ENCODE measurements at places on chromosomes 7 and 10.

DNA sequence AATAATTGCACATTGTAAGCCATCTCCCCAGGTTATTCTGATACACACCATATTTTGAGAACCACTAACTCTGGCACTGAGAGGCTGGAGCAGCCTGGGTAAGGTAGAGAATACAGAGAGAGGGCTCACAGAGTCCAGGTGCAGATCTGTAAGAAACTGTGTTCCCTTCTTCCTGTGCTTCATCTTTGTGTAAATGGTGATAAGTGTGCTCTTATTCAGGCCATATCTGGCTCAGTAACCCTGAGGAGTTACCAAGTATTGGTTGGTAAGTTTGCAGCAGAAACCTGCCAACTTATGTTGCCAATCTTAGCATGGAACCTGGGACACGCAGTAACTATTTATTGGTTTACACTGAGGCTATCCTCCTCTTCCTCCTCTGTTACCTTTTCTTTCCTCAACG, 16.2 kb upstream of the ICA1 start:
- DNase-seq, result no peak

DNA sequence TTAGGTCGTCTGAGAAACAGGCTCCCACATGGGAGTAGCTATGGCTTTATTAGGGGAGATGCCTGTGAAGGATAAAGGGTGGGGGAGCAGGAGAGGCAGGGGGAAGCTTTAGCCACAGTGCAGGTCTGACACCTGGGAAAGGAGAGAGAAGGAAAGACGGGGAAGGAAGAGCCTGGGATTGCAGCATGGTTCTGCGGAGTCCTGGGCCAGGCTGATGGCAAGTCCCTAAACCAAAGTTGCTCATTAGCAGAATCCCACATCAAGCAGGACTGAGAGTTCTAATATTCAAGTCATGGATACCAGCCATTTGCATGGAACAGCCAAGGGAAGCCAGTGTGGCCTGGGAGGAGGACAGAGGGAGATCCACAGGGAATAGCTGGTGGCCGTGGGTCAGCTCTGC, 414.8 kb downstream of the RPS24 start:
- DNase-seq, result no peak

DNA sequence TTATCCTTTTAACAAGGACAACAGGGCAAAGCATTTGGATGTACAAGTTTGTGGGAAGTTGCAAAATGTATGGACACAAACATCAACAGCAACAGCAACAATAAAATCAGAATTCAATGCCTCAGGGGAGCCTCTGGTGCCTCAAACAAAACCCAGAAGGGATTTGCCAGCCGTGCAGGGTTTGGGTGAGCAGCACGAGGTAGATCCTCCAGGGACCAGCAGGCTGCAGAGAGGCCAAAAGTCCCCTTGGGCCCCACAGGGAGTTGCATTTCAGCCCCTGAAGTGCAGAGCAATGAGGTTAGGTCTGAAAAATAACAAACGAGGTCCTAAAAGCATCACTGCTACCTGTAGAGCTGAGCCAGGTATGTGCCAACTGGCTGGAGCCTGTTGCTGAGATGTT, 51.7 kb upstream of the CPXM2 start:
- no peak for DNase-seq

- DNase-seq, result peak; percentile 73
These were observed 338.5 kb downstream of the MDFIC start for GRCh38 chr7:115260381-115260780.

DNA sequence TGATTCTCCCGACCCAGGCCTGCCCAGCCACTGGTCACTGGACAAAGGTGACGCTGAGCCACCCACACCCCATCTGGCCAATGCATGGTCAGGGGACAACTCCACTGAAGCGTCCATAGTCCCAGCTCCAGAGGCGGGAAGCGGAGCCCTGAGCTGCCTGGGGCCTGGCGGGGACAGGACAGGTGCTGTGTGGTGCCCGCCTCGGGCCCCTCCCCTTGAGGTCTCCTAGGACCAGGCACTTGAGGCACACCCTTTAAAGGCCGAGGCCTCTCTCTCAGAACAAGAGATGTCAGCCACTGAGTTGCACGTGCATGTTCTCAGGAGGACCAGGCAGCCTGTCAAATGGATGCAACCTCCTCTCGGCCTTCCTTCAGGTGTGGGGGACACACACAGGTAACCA, 52.5 kb upstream of the PPP2R2D start:
- no peak for DNase-seq

DNA sequence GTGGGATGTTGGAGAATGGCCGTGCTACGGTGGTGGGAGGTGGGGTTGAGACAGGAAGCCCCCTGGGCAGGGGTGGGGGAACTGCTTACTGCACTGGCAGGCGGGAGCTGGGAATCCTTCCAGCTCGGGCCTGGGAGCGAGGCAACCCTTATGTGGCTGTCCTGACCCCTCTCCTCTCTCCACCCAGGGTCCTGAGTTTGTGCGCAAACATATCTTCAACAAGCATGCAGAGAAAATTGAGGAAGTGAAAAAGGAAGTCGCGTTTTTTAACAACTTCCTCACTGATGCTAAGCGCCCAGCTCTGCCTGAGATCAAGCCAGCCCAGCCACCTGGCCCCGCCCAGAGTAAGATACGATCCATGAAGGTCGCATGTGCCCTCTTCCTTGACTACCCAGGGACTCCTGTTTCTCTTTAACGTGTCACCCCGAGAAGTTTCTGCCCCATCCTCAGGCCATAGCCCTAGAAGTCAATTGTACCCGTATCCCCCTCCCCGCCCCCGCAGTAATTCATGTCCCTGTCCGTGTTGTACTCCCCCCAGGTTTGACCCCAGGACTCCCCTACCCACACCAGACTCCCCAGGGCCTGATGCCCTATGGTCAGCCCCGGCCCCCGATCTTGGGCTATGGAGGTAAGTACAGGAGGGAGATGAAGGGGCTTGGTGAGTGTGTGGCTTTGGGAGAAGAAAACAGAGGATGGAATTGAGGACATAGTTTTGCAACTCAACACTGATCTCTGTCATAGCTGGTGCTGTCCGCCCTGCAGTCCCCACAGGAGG, 1.8 kb downstream of the UFSP1 start:
- DNase-seq, result no peak

GRCh38 chr10:102718220-102718619, 3.8 kb downstream of the SFXN2 start:
- no peak for DNase-seq

- DNase-seq, result no peak
These were observed 8.2 kb upstream of the SFRP5 start for GRCh38 chr10:97779975-97780374.

DNA sequence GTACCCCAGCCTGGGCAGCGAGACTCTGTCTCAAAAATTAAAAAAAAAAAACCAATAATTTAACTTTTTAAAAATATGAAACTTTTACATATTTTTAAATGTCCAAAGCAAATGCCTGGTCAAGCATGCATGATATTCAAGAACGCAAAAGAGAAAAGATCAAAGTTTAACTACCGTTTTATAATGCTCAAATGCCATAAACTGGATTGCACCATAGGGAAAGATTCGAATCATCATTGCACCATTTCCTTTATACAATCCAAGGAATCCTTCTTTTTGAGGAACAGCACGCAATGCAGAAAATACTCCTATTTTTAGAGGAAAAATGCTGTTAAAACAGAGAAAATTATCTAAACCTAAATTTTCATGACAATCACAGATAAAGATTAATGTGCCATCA, 20.9 kb downstream of the SLC25A16 start:
- no peak for DNase-seq

GRCh38 chr10:78563314-78563713, 505.5 kb upstream of the ZMIZ1 start:
- DNase-seq, result no peak

DNA sequence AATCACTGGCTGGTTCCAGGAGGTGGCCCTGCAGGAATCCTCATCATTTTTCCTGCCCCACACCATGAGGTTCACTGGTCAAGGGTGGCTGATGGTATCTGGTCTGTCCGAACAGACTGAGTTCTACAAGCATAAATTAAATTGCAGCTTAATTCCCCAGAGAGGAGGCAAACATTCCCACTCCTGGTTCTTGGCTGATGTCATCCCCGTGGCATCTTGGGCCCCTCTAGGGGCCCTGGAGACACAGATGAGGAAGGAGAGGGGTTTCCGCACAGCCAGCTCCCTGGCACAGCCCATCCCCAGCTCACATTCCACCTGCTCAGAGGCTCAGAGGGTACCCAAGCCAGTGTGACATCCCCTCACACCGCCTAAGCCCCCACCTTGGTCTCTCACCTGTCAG, 5.3 kb upstream of the KLRG2 start:
- no peak for DNase-seq

GRCh38 chr10:110533149-110533548, 34.3 kb upstream of the SMC3 start:
- DNase-seq, result no peak

DNA sequence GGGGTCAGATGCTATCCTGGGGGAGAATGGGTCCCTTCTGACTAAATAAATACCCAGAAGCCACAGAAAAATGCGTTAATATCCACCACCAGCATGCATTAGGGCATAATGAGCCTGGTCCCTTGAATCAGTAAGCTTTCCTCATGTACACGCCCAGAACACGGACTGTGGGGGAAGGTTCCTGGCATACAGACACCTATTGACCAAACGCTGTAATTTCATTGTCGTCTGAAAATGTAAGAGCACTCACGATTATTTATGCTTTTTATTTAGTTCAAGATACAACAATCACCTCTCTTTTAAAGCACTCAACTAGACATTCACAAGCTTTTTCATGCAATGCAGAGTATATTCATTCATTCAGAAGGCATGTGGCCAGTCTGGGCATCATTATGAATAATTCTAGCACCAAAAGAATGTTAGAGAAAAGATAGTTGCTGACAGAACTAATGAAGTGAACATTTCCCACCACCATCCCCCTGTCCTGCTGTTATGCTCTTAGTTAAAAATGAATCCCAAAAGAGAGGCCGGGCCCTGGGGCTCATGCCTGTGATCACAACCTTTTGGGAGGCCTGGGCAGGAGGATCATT, 101.0 kb downstream of the SVIL start:
- no peak for DNase-seq

GRCh38 chr10:97717627-97718026, 4.1 kb downstream of the MARVELD1 start:
- no peak for DNase-seq

DNA sequence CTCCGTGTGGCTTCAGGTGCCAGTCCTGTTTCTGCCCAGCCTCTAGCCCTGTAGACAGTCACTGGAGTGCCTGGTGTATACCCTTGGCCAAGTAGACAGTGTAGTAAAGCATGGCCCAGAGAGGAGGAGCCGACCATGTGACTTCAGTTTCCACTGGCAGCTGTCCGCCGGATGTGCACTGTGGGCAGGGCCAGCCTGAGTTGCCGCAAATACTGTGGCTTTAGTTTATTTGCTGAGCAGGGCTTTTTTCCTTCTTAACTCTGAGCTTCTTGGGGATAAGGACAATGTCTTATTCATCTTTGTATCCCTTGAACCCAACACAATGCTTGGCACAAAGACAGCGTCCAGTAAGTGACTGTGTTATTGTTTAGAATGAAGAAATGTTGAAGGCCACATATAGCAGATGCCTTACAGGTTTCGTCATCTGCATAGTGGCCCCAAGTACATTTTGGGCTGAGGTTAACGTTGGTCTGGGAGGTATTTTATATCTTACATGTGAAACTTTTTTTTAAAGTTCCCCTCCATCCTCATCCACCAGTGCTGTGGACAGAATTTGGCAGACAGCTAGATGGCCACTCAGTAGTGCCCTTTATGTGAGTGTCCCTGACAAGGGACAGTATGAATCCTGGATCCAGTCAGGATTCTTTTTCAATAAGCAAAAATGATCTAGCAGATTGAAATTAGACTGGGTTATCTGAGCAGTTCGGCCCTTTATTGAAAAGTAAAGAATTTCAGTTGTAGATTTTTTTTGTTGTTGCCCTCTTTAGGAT, 40.6 kb downstream of the CYP17A1 start:
- DNase-seq, result peak; percentile 67

- DNase-seq, result no peak
These were observed 5.2 kb upstream of the TAS2R40 start for GRCh38 chr7:143216686-143217085.
